AG04450 (cell line): ENCODE measurements at places on chromosomes 6 and 20. TPM values are rescaled to one million over a fixed set of nuclear protein-coding genes. Genes with fewer than 3 reads are reported as not detected.
A peak's percentile ranks its signal among the peaks of the same experiment; 100 is the strongest.

PHACTR1 gene
- polyA plus RNA-seq, result not detected in 2 replicates

MROH8 gene
- polyA plus RNA-seq, result 2.5 TPM in 2 replicates

B3GALT4 gene
- 1.1 and 1.4 TPM in 2 replicates for polyA plus RNA-seq

CALHM5 gene
- polyA plus RNA-seq, result 6.8 and 7.7 TPM in 2 replicates

FNDC11 gene
- polyA plus RNA-seq, result 0.64 and 0.76 TPM in 2 replicates

SAPCD1 gene
- 0.24 and 0.88 TPM in 2 replicates for polyA plus RNA-seq

GTSF1L gene
- polyA plus RNA-seq, result not detected in 2 replicates

SRMS gene
- polyA plus RNA-seq, result not detected in 2 replicates

CENPW gene
- polyA plus RNA-seq, result 6.7 and 10.6 TPM in 2 replicates

GRM4 gene
- polyA plus RNA-seq, result not detected in 2 replicates

CGA gene
- polyA plus RNA-seq, result 0.19 and 0.26 TPM in 2 replicates

GSTA3 gene
- polyA plus RNA-seq, result not detected in 2 replicates

AIF1 gene
- polyA plus RNA-seq, result not detected in 2 replicates

DNA sequence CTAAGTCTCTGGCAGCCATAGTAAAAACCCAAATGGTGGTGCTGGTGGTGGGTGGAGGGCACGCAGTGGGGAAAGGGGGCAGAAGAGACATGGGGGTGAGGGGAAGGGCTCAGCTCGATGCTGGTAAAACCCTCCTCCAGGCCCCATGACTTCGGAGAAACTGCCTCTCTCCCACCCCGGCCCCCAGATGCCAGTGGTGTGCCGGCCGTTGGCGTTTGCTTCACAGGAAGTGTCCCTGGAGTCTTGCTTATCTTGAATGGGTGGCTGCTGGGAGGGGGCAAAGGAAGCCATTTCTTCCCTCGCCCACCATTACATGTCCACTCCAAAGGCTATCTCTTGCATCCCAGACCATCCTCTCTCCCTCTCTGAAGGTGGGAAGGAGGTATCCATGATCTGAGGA is 25.4 kb downstream of the VEGFA start:
- DNase-seq, result no peak

DNA sequence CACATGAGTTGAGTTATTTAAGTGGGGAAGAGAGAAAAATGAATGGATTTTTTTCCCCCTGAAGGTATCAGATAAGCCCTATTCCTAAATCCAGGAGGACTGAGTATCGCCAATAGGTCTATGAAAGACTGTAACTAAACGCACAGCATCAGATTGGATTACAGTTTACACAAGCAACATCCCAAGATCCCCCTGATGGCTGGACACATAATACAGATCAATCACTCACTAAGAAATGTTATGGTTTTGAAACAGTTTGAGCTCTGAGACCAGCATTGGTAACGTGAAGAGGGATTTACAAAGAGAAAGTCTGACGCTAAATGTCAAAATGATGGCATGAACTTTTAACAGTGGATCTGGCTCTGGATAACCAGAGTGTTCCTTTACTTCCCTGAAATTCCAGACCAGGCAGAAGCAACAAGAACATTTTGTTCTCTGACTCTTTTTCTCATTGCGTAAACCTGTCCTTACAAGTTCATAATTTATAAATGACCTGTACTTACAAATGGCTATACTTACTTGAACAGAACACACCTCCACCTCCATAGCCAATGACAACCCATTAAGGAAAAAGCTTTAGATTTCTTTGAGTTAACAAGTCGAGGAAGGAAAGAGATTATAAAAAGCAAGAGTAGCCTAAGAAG is 131.8 kb upstream of the BEND3 start:
- DNase-seq, result no peak

- no peak for DNase-seq
These were observed 37.9 kb downstream of the SIM1 start for GRCh38 chr6:100426744-100427338.

GRCh38 chr6:164101859-164102258 is 687.3 kb downstream of the QKI start:
- no peak for DNase-seq

GRCh38 chr6:54772610-54773009 is 74.0 kb upstream of the FAM83B start:
- DNase-seq, result no peak

GRCh38 chr6:150683320-150683719 is 83.6 kb downstream of the PLEKHG1 start:
- DNase-seq, result no peak

GRCh38 chr6:41470331-41471063 is 75.7 kb upstream of the FOXP4 start:
- DNase-seq, result no peak

DNA sequence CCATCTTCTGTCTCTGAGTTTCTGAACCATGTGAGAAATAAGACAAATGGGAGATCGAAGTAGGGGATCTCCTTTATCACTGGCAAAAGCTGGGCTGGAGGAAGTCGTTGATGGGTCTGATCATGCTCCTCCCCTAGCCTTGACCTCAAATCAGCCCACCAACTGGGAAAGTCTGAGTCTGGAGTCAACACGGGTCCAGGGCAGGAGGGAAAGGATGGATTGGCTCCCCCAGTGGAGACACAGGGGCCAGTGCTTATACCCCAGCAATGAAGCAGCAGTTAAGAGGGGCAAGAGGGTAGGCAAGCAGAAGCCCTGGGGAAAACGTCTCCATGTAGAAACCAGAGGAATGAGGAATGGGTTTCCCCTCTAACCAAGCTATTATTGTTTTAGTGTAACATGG is 152.6 kb downstream of the TBC1D7 start:
- DNase-seq, result no peak

GRCh38 chr20:2195614-2196013 is 94.0 kb downstream of the STK35 start:
- DNase-seq, result no peak

GRCh38 chr6:105476978-105477377 is 74.1 kb upstream of the PREP start:
- DNase-seq, result no peak

DNA sequence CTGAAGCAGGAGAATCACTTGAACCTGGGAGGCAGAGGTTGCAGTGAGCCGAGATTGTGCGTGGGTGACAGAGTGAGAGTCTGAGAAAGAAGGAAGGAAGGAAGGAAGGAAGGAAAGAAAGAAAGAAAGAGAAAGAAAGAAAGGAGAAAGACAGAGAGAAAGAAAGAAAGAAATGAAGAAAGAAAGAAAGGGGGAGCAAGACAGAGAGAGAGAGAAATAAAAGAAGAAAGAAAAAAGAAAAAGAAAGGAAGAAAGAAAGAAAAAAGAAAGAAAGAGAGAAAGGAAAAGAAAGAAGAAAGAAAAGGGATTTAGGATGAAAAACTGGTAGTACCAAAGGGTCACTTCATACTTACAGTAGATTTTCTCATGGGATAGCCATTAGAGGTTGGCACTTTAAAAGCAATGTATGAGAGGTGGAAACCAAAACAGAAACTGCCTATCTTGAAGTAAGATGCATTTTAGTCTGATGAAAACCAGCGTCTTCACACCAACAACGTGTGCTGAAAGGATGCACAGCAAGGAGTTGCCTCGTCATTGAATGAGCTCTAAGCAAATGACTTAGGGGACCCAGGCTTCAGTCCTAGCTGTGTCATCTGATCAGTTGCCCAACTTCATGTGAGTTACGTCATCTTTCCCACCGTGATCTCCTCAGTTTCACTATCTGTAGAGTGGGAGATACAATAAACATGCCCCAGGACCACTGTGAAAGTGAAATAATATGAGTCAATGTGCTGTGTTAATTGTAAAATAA is 133.9 kb upstream of the NEDD9 start:
- no peak for DNase-seq

DNA sequence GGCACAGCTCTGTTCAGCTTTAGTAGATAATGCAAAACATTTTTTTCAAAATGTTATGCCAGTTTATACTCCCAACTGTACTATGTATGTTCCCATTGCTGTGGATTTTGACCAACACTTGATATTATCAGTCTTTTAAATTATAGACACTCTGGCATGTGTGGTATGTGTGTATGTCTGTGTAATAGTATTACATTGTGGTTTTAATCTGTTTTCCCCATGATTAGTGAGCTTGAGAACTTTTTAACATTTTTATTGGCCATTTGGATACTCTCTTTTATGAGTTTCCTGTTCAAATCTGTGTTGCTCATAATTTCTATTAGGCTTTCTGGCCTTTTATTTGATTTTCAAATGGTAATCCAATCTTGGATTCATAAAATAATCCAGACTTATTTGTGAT is 69.2 kb upstream of the TXNDC5 start:
- DNase-seq, result no peak

GRCh38 chr20:5393218-5393870 is 76.6 kb upstream of the PROKR2 start:
- no peak for DNase-seq

- no peak for DNase-seq
These were observed 185.2 kb downstream of the SLC24A3 start for GRCh38 chr20:19397666-19398065.

GRCh38 chr6:160995271-160995670 is 3.7 kb downstream of the MAP3K4 start:
- no peak for DNase-seq

DNA sequence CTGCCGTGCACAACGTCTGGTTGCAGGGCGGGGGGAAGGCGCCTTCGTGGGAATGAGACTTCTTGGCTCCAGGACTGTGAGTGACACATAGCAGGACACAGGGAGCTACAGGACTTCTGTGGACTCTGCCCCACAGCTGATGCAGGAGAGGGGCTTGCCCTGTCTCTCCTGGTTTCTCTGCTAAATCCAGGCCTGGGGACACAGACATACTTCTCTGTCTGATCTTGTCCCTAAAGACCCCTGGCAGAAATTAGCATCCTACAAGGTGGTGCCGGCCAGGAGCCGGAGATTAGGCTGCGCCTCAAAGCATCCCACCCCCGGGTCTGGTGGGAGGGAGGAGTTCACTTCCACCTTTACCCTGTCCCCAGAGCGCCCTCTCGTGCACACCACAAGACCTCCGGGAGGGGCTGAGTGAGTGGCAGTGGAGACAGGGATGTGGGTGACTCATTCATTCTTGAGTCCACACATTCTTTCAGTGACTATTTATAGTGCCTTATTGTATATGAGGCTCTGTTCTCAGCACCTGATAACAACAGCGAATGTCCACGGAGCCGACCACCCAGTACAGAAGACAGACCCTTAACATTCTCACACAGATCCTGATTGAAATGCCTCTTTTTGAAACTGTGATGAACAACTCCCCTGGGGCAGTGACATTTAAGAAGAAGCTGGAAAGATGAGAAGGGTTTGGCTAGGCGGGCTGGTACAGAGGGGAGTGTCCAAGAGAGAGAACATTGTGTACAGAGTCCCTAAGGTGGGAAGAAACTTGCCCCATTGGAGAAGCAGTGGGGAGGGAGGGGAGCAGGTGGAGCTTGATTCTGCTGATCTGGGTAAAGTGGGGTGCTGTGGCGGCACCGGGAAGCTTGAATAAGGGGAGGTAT is 39.0 kb downstream of the GMPR start:
- peak; percentile 55 for DNase-seq

- DNase-seq, result no peak
These were observed 118.3 kb upstream of the FAM184A start for GRCh38 chr6:119196715-119197114.

- no peak for DNase-seq
These were observed 15.5 kb downstream of the SDCBP2 start for GRCh38 chr20:1313236-1313964.

- no peak for DNase-seq
These were observed 599.1 kb downstream of the MEI4 start for GRCh38 chr6:78251931-78252330.

- no peak for DNase-seq
These were observed 1.6 kb downstream of the KIAA0408 start for GRCh38 chr6:127457456-127458064.

DNA sequence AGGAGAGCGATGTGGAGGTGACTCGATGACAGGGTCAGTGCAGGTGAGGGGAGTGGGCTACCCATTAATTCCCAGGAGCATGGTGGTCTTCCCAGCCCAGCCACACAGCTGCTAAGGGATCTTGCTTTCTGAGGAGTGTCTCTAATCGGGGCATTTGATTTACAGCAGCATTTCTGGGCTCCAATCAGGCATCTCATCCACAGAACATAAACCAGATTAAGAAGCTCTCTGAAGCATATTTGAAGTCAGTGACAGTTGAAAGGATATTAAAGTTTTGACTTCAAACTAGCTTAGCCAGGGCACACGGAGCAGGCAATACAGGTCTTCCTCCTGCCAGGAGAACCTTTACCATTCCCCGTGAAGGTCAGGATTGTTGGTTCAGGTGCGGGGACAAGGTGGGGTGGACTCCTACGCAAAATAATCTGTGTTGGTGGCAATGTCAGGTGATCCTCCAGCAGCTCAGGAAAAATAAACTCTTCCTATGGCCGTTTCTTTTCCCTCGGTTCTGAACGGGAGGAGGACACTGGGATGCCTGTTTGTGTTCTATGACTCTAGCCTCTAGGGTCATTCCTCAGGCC is 39.9 kb upstream of the ZNF831 start:
- no peak for DNase-seq

DNA sequence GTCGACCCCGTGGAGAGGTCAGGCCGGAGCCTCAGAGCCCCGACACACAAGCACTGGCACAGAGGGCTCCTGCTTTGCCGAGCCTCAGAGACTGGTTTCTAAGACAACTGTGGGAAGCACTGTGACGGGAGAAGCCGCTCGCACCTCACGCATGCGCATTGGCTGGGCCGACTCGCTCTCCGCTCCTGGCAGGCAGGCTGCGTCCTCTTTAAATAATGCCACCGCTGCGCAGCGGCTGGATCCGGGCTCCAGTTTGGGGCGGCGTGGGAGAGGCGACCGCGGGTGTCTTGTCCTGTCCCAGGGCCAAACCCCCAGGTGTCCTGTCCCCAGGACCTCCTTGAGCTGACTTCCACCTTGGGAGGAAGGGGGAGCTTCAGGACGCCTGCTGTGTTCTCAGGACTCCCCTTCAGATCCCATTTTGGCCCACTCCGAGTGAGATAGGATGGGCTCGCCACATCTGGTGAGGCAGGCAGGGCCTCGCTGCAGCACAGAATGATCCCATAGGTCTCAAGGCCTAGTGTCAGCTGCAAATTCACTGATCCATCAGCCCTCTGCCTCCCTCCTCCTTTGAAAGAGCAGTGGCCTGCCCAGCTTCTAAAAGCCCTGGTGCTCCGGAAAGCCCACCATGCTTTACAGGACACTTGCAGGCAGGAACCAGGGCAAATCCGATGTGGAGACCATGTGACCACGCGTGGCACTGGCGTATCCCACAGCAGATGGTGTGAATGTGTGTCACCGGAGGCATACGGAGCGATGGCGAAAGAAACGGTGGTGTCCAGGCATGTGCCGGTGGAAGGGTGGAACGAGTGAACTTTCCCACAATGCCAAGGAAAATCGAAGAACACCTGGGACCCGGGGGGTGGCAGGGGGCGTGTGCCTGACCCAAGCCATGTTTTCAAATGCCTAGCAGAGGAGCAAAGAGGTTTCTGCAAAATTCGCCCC is 169.3 kb upstream of the ZNF337 start:
- no peak for DNase-seq
